ENCODE measurements at places on chromosomes 13 and 19.

- no peak for DNase-seq
Observed at GRCh38 chr19:36169084-36169760, 17.0 kb upstream of the COX7A1 start.

DNA sequence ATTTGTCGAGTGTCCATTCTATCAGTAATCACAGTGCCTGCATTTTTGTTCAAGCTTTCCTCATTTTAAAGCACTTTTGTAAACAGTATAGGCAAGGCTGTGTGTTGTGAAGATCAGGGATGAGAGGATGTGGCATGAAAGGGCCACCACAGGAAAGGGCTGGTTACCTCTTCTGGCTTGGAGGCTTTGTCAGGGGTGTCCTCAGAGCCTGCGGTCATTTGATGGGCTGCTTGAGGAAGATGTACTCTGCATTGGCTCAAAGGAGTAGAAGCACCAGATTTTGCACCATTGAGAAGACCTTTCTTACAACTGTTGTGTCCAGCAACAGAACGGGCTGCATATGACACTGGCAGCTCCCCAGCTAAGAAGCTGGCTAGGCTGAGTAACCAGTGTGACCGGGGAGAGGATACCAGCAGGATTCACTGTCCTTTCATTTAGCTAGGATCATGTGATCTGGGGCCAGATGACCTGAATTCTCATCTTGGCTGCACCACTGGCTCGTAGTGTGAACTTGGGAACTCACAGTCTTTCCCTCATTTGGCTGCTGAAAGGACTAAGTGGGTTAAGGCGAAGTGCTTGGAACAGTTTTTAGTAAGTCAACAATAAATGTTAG, 380.2 kb downstream of the FGF9 start:
- no peak for DNase-seq

DNA sequence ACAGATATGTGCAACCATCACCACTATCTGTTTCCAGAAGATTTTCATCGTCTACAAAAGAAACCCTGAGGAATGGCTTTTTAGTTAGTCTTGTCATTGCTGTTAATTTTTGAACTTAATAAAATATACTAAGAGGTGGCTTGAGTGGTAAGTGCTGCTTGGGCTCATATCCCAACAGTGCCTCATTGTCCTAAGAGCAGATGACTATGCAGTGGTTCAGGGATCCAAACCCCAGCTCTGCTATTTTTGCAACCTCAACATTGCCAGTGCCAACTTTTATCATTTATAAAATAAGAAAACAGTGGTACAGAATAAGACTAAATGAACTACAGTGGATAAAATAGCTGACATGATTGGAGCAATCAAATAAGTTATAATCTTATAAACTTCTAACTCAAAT, 123.2 kb upstream of the SLC7A1 start:
- no peak for DNase-seq

- no peak for DNase-seq
Observed at GRCh38 chr13:73075954-73076353, 17.1 kb downstream of the KLF5 start.

DNA sequence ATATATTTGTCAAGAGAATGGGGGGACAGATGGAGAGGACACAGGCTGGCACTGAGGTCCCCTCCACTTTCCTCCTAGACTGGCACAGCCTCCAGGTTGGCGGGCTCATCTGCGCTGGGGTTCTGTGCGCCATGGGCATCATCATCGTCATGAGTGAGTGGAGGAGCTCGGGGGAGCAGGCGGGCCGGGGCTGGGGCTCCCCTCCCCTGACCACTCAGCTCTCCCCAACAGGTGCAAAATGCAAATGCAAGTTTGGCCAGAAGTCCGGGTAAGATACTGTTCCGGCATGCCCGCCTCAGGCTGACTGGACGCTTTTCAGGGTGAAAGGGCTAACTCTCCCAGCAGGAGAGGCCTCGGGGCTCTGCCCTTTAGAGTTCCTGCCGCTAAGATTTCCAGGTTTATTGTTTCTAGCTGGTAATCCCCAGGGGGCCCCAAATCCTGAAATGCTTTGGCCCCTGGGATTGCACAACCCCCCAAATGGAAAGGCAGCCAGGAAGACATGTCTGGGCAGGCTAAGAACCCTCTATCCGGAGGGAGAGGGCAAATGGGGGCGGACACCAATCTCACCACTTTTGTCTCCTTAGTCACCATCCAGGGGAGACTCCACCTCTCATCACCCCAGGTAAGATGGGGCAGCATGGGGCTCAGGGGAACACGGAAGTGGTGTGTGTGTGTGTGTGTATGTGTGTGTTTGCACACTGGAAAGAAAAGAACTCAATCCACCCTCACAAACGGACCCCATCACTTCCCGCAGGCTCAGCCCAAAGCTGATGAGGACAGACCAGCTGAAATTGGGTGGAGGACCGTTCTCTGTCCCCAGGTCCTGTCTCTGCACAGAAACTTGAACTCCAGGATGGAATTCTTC, 7.3 kb downstream of the FXYD3 start:
- no peak for DNase-seq

DNA sequence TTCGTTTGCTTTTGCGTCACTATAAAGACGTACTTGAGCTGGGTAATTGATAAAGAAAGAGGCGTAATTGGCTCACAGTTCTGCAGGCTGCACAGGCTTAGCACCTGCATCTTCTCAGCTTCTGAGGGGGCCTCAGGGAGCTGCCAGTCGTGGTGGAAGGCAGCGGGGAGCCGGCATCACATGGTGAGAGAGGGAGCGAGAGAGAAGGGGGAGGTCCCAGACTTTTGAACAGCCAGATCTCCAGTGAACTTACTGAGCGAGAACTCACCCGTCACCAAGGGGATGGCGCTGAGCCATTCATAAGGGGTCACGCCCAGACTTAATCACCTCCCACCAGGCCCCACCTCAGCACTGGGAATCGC, 58.7 kb upstream of the F7 start:
- DNase-seq = no peak

GRCh38 chr13:39835253-39835652, 179.8 kb downstream of the COG6 start:
- DNase-seq = no peak

DNA sequence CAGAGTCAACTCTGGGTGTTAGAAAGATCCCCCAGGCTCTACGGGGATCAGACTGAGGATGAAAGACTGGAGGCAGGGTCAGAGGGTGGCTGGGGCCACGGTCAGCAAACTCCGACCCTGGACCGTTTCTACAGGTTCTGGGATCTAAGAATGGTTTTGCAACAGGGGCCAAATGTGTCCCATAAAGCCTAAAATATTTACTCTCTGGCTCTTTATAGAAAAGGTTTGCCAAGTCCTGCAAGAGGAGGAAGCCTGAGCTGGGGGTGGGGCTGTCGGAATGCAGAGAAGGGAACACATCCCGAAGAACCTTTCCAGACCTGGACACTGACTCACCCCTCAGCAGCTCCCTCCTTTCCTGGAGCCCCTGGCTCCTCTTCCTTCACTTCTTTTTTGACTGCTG, 20.7 kb downstream of the LIG1 start:
- DNase-seq = no peak

DNA sequence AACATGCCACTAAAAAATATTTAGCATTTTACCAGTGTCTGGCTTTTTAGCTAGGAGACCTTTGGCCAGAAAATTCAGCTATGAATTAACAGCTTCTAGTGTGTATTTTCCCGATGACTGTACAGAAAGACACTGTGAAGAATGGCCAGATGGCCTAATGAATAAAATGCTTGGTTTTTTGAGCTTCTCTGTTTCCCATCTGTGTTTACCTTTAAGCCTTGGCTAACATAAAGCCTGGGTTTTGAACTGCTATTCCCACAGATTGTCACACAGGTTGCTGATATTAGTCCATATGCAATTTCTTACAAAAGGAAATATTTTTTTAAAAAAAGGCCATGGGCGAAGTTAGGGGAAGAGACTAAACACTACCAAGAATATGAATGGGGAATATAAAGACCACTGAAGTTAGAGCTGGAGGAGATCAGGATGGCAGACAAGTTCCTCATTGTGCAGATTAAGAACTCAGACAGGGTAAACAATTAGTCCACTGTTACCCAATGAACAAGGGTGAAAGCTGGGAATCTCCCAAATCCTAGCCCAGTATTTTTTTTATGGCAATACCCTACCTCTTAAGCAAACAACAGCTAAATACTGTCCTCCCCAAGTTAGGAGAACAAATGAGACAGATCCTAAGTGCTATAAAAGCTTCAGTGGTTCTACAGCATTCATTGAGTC, 95.1 kb downstream of the DCT start:
- DNase-seq = no peak

DNA sequence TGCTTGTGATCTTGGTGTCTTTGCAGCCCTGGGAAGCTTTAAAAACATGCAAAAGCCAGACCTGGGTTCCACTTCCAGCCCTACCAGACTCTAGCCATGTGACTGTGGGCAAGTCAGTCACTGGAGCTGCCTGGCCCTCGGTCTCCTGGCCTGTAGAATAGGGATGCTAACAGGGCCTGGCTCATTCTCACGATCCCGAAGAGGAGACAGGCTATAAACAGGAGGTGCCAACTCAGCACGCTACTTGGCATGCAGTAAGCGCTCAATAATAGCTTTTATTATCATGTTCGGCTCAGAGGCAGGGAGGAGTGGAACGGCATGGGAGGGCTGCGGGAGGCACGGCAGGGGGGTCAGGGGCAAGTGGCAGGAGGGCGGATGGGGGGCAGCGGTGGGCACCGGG, 1.7 kb downstream of the CTXN1 start:
- no peak for DNase-seq

GRCh38 chr13:45105895-45106294, 14.4 kb upstream of the GTF2F2 start:
- no peak for DNase-seq

DNA sequence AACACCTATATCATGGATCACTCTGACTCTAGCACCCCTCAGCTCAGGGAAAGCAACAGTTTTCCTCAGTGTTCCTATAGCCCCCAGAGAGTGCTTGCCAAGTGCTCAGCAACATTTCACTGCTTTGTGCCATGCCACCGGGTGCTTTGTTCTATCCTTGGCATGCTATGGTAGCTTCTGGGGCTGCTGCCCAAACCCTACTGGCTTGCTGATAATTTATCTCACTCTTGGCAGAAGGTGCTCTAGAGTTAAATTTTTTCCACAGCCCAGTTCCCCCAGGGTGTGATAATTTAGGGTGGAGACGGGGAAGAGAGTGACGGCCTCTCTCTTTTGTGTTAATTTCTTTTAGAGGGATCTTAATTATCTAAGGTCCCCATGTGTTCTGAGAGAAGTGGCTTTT, 12.6 kb upstream of the CSNK1A1L start:
- no peak for DNase-seq

- DNase-seq = no peak
Observed at GRCh38 chr19:33811246-33811645, 14.6 kb downstream of the KCTD15 start.

DNA sequence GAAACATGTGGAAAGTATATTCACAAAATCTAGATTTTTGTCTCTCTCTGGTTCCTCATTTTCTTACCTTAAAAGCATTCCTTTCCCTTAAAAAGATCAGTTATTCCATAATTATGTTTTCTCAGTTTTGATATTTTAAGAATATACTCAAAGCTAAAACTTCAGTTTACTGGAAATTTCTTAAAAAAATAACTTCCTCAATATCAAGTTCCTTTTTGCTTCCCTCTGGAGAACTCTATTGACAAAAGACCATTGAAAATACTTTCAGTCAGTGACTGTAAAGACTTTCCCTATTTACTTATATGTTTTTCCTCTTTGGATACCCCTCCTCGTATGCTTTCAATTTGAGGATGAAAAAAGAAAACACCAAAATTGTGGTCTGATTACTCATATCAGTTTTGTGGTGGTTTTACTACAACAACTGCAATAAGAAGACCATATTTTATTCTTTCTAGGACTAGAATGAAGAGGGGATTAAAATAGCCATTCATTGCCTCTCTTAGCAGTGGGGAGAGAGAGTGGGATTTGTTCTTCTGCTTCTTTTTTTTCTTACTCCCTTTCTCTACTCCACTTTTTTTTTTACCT, 113.2 kb downstream of the ESD start:
- no peak for DNase-seq

- no peak for DNase-seq
Observed at GRCh38 chr13:104143760-104144416, 1077.7 kb upstream of the SLC10A2 start.

GRCh38 chr19:11209839-11210655, 12.7 kb upstream of the KANK2 start:
- no peak for DNase-seq

DNA sequence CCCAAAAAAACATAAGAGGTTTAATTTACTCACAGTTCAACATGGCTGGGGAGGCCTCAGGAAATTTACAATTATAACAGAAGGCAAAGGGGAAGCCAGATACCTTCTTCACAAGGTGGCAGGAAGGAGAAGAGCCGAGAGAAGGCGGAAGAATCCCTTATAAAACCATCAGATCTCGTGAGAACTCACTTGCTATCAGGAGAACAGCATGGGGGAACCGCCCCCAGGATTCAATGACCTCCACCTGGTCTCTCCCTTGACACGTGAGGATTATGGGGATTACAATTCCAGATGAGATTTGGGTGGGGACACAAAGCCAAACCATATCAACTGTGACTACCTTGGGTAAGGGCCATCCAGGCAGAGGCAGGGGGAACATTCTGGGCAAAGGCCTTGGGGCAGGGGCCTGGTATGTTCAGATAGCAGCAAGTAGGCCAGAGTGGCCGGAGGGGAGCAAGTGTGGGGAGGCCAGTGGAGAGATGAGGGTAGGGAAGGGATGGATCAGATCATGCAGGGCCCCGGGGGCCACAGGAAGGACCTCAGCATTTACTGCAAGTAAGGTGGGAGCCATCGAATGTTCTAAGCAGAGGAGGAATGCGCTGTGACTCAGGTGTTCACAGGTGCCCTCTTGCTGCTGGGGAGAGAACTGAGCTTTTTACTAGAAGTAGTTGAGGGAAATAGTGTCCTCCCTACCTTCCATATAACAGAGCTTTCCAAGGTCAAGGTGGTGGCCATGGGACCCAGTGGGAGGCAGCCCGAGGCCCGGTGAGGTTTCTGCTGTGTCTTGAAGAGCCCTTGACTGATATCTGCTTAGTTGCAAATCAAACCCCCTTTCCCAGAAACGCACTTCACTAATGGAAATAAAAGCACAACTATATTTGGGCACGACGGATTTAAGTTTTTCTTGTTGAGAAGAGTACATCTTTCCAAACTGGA, 18.0 kb downstream of the RAB3D start:
- no peak for DNase-seq

DNA sequence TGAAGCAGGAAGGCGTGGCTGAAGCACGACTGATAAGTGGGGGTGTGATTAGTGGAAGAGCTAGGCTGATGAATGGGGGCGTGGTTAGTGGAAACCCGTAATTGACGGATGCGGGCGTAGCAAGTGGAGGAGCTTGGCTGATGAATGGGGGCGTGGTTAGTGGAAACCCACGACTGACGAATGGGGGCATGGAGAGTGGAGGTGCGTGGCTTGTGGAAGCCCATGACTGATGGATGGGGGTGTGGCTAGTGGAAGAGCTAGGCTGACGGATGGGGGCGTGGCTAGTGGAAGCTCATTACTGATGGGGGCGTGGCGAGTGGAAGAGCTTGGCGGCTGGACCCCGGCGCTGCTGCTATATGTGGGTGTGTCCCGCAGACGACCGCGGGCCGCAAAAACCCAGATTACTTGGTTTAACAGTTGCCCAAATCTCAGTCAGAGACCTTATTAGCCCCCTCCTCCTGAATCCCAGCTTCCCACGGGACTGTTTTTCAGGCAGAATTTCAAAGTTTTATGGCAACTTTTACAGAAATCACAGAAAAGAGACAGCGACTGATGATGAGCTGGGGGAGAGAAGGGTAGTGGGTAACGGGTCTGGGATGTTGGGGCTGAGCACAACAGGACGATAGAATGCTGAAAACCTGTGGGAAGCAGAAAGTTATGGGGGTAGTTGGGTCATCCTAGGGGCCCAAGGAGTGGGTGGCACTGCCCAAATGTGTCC, 9.0 kb upstream of the MEIS3 start:
- DNase-seq = peak; percentile 57

Measured in hypothalamus (tissue), 51 donors.